ENCODE measurements at places on chromosomes 4 and X.

DNA sequence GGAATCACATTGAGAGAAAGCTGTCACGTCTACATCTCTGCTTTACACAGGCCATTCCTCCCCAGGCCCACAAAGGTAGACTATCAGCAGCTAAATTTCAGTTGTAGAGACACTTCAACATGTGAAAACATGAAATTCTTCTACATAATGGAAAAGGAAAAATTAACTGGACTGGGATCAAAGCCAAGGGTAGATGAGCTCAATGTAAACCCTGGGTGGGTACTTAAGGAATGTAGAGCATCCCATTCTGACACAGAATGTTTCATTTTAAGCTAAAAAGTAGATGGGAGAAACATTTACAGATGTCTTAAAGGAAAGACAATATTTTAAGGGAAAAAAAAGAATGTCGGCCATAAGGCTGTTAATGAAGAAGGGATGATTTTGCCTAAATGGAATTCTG is 51.3 kb upstream of the NPNT start:
- no peak for DNase-seq

DNA sequence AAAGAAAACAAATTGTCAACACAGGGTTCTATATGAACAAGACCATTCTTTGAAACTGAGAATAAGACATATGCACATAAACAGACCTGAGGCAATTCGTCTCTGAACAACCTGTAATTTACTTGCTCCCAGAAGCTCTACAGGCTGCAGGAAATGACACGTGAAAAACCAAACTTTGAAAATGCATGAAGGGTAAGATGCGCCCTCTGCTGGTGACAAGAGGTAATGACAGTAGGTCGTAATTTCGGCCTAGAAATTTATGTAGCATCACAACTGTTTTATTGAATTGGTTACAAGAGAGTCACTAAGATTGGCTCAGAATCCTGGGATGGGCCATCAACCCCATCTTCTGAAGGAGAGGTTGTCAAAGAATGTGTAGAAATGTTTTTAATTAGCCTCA is 276.5 kb downstream of the PPP4R3C start:
- peak; percentile 11 for DNase-seq

DNA sequence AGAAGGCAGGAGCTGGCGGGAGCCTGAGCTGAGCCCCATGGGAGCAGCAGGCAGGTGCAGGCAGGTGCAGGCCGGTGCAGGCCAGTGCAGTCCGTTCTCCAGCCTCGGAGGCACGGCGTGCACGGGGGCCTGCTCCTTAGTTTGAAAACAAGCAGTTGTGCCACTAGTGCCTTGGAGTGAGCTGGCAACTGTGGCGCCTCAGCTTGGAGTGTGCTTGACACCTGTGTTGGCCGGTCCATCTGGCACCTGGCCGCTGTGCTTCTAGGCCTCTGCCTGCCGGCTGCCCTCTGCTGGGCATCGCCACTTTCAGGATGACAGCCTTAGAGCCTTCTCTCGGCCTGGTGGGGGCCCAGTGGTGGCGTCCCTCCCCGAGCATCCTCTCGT is 47.9 kb downstream of the RGS12 start:
- DNase-seq, result no peak

DNA sequence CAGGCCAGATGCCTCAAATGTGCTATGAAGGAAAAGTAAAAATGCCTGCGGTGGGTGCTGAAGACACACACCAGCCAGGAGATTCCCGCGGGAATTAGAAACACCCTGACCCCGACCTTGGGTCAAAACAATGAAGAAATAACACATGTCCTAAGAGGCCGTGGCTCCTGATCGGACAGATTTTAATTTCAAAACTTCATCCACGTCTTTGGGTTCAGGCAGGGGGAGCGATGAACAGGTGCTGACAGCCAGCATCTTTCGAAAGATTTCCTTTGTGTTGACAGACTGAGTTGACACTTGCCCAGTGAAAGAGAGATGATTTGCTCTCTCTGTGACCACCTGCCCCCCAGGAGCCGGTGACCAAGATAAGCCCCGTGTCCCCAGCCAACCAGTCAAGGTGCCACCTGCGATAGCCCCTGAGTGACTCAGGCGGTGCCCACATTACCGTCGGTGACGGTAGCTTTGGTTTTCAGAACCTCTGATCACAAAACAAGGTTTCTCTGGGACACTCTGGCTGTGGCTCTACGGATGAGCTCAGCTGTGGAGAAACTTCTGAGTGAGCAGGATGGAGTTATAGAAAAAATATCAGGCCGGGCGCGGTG is 11.0 kb upstream of the IL3RA start:
- DNase-seq, result no peak

DNA sequence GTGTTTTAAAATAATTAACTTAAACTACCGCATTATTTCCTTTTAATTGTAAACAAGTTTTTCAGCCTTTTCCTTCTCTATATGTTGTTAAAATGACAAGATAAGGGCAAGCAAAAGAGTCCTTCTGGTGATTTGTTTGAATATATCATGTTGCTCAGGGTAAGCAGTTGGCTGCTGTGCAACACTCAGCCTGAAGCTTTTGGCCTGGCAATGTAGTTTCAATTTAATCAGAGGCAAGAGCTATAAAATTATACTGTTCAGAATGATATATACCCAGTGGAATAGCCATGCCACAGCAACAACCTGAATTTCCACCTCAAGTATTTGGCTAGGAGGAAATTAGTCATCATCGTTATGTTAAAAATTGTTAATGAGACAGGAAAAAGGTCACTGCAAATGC is 53.4 kb downstream of the GRXCR1 start:
- peak; percentile 27 for DNase-seq

DNA sequence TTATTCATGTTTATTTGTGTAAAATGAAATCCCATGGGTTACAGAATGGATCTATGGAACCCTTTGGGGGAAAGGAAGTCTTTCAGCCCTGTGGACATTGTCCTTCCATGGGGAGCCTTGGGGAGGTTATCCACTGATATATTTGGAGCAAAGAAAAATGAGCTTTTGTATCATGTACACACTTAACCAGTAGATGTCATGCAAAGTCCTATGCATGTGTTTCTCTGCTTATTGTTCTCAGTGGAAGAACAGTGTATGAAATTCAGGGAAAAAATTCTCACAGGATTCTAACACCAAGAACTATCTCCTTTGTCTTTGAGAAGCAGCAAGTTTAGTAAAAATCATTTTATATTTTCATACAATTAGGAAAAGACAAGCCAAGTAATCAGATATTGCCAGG is 105.3 kb downstream of the DTHD1 start:
- no peak for DNase-seq

DNA sequence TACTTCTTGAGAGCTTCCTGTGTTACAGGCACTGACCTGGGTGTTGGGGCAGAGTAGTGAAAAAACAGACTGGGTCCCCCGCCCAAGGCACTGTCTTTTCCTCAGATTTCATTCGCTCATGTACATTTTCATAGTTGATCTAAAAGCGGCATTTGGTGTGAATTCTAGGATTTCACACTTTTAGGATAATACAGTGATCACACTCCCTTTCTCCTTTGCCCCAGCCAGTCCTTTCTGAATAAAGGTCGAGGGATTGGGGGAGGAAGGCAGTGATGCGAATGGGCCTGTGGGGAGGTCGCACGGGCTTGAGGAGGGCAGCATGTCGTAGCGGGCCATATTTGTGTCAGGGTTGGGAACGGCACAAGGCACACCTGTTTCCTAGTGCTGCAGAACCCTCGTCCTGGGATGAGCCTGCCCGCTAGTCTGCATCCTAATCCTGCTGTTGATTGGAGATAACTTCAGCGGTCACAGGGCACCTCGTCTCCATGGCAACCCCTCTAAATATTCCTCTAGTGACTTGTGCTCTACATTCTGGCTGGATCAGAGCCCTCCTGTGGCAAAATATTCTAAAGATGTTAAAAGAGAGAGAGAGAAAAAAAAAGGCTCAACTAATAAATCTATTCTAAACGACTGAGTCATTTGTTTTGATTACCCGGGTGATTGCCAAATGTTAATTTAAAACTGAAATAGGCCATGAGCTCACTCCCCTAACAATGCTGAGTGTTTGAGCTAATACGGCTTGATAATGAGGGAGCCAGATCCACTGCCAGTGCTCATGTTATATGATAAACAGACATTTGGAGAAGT is 21.8 kb downstream of the FHL1 start:
- DNase-seq, result peak; percentile 91

DNA sequence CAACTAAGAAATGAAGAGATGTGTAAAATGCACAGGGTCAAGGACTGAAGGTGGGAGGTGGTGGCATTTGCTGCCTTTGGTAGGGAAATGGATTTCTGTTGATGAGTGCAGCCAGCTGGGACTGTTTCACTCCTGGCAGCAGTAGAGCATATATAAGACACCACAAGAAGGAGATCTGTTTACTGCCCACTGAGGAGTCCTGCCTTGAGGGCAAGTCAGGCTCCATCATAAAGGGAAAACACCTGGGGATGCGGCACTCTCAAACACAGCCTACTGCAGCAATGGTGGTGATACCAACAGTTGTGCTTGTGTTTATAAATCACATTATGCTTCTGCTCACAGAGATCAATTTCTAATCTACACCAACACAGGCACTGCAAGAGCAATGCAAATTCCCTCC is 222.1 kb downstream of the TACR3 start:
- no peak for DNase-seq

DNA sequence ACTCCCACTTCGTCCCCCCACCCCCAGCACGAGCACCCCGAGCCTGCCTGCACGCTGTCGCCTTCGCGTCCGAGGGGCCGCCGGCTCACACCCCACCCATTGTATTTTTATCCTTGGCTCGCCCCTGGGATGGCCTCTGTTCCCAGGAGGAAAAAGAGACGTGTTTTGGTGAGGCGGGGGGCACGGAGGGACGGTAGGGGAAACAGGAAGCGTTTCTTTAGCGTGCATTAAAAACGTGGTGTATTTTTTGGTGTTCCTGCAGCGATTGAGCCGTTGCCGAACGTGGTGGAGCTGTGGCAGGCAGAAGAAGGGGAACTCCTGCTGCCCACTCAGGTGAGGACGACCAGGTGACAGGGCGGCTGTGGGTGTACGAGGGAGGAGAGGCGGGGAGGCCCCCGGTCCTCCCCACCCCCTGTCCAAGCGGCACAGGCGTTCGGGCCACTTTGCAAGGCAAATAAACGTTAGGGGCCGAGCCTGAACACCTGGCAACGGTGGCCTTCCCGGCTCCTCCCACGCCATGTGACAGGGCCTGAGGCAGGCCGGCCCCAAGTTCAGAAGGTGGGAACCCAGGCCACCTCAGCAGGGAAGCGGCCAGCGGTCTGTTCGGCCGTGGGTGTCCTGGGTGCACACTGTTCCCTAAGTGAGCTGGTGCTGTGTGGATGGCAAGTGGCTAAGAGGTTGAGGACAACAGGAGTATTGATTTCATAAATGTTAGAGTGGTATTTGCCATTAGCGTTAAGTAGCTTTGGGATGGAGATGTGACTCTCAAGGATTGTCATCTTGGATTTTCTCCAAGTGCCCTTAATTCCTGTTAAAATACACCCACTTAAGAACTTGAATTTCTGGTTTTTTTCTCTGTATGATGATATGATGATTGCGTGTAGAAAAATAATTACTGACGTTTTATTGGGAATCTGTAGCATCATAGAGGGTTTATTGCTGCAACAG is 1.1 kb downstream of the TMEM131L start:
- no peak for DNase-seq

DNA sequence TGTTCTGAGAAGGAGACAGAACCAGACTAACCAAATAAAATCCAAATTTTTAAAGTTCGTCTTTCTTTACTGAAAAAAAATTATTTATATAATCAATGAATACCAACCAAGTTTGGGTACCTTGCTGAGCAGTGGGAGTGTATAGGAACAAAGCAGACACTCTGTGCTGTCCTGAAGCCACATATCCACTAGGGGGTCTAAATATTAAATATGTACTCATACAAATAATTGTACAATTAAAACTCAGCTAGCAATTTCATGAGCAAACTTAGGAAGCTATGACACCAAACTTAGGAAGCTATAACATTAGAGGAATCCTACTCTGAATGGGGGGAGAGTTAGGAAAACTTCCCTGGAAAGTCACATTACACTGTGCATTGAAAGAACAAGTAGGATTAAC is 582.0 kb upstream of the EPHA5 start:
- no peak for DNase-seq

DNA sequence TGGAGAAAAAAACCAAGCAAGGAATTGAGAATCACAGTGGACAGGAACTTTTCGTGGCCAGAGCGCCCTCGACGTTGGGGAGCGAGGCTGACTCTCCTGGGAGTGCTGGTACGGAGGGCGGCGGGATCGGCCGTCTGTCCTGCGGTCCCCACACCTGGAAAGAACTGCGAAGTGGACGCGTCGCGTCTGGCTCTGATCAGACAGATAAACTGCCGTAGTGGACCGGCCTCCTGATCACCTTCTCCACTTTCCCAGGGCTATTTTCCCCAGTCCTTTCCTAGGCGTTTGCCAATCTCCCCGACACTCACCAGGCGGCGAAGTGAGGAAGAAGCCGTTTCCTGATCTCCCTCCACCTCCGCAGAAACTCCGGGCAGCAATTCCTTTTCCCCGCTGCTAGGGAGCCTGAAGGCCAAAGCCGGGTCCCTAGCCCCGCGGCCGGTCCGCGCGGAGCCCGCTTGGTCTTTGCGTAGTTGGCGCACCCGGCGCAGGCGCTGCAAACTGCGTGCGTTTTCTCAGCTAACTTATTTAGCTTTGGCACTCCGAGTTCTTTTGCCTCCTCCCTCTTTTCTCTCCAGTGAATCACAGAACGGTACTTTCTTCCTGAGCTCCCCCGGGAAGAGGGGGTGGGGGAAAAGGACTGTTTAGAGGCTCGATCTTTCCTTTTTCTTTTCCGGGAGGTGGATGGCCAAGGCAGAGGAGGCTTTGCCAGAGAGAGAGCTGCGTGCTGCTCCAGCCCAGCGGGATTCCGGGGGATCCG is at the start of gene ARSJ:
Gene ARSJ, minus strand, starts transcription at position 500 of the 757 bp plus-strand sequence. CDS start 813 bp downstream, outside the sequence.
- peak; percentile 84 for DNase-seq

DNA sequence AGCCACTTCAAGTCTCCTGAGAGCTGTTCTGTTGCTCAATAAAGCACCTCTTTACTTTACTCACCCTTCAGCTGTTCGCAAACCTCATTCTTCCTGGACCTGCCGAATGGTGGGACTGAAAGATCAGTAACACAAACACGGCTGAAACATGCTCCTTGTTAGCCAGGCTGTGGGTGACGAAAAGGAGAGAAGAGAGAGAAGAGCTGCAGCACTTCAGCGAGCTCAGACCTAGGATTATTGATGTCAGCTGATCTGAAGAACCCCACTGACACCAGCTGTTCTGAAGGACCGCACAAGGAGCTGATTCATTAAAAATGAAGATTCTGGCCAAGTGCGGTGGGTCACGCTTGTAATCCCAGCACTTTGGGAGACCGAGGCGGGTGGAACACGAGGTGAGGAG is 2020.0 kb upstream of the ADGRL3 start:
- DNase-seq, result no peak

Measured in renal cortical epithelial cell (primary cell).